ENCODE measurements at places on chromosomes 4 and X.

DNA sequence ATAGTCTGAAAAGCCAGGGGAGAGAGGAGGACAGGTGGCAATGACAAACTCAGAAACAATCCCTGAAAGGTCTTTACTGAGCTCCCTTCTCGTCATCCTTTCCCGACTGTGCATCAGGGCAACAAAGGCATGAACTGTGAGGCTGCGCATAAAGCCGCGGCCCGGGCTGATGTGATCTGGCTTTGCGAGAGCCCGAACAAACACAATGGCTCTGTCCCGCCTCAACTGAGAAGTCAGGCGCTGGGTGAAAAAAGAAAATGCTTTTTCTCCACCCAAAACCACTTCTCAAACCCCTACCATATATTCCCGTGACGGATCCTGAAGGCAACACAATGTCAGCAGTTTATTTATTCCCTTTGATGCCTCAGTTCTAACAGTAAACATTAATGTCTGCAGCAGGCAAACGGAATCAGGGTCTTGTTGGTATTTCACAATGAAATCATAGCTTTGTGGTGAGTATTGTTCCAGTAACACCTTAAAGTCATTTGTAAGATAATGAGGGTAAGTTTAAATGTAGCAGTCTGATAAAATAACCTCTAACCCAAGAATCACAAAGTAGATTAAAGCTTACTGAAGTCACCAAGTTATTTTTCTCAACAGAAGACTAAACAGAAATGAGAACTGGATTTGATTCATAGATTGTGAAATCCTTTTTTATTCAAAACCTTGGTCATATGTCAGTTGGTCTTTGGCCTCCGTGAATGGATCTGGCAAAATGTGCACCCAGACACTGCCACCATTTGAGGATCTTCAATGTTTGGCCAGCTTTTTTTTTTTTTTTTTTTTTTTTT is 67.4 kb downstream of the APBB2 start:
- peak; percentile 73 for DNase-seq

- no peak for DNase-seq
Observed at GRCh38 chr4:88356771-88357170, 21.9 kb upstream of the HERC6 start.

- no peak for DNase-seq
Observed at GRCh38 chr4:82918091-82918490, 17.6 kb downstream of the THAP9 start.

DNA sequence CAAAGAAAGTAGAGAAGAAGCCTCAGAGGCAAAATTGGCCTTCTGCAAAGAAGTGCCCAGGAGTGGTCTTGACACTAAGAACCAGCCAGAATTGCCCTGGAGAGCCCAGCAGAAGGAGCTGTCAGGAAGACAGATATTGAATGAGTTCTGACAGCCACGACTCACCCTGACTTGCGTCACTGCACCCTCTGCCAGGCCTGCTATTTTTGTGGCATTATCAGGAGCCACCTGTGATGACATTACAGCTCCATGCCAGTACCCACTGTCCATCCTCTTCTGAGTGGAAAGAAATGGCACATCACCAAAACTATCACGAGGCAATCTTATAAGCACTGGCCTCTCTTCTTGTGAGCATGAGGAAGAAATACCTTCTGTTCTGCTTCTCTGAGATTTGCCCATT is 67.7 kb downstream of the SMIM20 start:
- DNase-seq = no peak

GRCh38 chr4:143346206-143346605 is 9.5 kb downstream of the GAB1 start:
- DNase-seq = no peak
